ENCODE measurements at places on chromosomes 16 and 17. TPM values are rescaled to one million over a fixed set of nuclear protein-coding genes. Genes with fewer than 3 reads are reported as not detected.

DNA sequence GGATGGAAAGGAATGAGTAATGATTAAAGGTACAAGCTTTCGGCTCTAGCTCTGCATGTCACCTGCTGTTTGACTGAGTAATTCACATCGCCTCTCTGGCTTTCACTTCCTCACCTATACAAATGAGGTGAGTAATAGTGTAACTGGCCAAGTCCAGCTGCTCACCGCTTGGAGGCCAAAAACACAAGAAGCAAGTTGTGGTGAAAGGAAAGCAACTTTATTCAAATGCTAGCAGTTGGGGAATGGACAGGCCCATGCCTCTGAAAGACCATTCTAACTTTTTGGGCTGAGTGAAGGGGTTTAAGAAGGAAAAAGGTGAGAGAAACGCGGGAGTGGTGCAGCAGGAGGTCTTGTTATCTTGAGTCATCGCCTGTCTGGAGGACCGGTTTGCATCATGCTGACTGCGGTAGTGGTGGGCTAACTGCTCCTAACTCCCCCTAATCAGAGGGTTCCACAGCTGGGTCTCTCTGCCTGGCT lies 45.7 kb upstream of the CSNK2A2 start:
- H3K4me1 ChIP-seq: no peaks in the 10 kb centered on the region
- H3K36me3 ChIP-seq: no peaks in the 10 kb centered on the region
- H3K27me3 ChIP-seq: no peaks in the 10 kb centered on the region
- no peak overlapping the region for H3K27ac ChIP-seq

GRCh38 chr16:68993456-68993855 lies 112.0 kb upstream of the HAS3 start:
- H3K27me3 ChIP-seq: no peaks in the 10 kb centered on the region
- no peak for DNase-seq
- peak overlapping the region; percentile 52 for H3K27ac ChIP-seq

GRCh38 chr16:85605912-85606841 lies 6.9 kb upstream of the GSE1 start:
- no peak overlapping the region for H3K4me3 ChIP-seq
- H3K27ac ChIP-seq: no peak overlapping the region
- no peaks in the 10 kb centered on the region for H3K27me3 ChIP-seq
- no peak for DNase-seq
- peaks cover 40% of the 10 kb centered on the region for H3K4me1 ChIP-seq

DNA sequence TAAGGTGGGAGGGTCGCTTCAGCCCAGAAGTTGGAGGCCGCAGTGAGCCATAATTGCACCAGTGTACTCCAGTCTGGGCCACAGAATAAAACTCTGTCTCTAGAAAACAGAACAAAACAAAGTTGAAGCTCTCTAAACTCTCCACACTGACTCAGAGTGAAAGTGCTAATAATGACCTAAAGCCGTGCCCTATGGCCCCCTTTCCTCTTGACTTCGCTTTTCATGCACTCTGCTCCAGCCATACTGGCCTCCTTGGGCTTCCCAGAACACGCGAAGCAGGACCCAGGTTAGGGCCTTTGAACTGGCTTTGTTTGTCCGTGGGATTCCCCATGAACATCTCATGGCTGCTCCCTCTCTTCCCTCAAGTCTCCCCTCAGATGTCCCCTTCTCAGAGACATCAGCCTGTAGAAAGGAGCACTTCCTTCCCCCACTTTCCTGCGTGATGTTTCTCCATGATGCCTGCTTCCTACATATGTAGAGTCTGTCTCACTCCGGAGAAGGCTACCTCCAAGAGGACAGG lies 18.6 kb upstream of the SPN start:
- H3K27me3 ChIP-seq: no peaks in the 10 kb centered on the region
- no peaks in the 10 kb centered on the region for H3K36me3 ChIP-seq
- H3K4me3 ChIP-seq: no peak overlapping the region
- H3K4me1 ChIP-seq: peaks cover 8% of the 10 kb centered on the region

- peak overlapping the region; percentile 91 for H3K27ac ChIP-seq
- no peaks in the 10 kb centered on the region for H3K4me1 ChIP-seq
- H3K4me3 ChIP-seq: peak overlapping the region; percentile 49
- no peaks in the 10 kb centered on the region for H3K27me3 ChIP-seq
- no peaks in the 10 kb centered on the region for H3K36me3 ChIP-seq
Observed at GRCh38 chr16:3157229-3158025, 22.6 kb downstream of the ZNF213 start.

DNA sequence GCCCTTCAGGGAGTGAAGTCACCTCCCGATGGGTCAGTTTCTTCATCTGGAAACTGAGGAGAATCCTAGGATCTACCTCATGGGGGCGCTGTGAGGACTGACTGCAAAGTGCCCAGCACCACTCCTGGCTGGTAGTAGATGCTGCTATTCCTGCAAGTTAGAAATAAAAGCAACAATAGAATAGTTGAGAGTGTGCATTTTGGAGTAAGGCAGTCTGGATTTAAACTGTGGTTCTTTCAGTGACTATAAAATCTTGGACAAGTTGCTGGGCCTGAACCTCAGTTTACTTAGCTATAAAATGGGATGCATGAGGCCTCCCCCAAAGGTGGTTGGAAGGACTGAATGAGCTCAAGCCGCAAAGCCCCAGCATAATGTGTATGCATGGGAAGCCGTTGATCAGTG lies 70.6 kb downstream of the CYB5B start:
- H3K36me3 ChIP-seq: no peaks in the 10 kb centered on the region
- peak overlapping the region; percentile 76 for H3K27ac ChIP-seq
- peak; percentile 31 for DNase-seq
- H3K4me1 ChIP-seq: peaks cover 2% of the 10 kb centered on the region
- no peak overlapping the region for H3K4me3 ChIP-seq

The CSH2 gene
- not detected for total RNA-seq

The AFMID gene
- total RNA-seq: 83.0 TPM

The CUEDC1 gene
- 27.5 TPM for total RNA-seq

The NBR1 gene
- total RNA-seq: 53.9 TPM

The G6PC1 gene
- not detected for total RNA-seq
